ENCODE measurements at places on chromosomes 6 and 20.

GRCh38 chr6:27720607-27721580, 191.3 kb downstream of the OR2B2 start:
- DNase-seq: peak; percentile 3

DNA sequence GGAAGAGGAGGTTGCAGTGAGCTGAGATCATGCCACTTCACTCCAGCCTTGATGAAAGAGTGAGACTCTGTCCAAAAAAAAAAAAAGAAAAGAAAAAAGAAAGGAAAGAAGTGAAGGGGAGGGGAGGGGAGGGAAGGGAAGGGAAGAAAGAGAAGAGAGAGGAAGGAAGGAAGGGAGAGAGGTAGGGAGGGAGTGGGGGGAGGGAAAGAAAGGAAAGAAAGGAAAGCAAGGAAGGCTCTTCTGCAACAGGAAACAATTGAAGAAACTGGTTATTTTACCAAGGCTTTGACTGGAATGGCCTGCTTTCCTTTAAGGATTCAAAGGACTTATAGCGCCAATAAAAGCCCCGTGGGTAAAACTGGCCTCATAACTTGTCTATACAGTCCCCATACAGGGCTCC, 64.6 kb downstream of the ABHD12 start:
- no peak for DNase-seq

DNA sequence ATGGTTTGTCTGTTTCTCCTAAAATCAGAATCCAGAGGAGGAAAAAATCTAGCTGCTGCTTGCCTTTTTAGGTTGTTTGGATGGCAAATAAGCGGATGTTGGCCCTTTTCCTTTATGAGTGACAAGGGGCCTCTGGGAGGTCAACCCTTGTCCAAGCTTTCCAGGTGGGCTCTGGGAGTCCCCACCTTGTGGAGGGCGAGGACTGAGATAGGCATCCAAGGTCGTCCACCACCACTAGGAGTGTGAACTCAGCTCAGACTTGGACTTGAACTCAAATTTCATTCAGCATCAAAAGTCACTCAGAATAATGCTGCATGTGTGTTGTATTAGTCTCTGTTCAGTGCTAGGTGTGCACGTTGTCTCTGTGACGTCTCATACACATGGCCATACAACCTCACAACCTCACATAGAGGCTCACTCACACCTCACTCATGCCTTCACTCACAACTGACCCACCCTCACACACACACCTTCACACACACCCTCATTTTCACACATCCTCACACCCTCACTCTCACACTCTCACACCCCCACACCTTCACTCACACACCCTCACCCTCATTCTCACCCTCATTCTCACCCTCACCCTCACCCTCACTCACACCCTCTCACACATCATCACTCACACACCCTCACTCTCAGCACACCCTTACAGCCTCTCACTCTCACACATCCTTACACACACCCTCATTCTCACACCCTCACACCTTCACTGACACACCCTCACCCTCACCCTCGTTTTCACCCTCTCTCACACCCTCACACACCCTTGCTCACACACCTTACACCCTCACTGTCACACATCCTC, 18.0 kb downstream of the DYNLT1 start:
- DNase-seq: no peak

- no peak for DNase-seq
These were observed 147.4 kb downstream of the HDGFL1 start for GRCh38 chr6:22716721-22717120.

GRCh38 chr6:157978021-157978783, 3.5 kb upstream of the SYNJ2 start:
- no peak for DNase-seq

DNA sequence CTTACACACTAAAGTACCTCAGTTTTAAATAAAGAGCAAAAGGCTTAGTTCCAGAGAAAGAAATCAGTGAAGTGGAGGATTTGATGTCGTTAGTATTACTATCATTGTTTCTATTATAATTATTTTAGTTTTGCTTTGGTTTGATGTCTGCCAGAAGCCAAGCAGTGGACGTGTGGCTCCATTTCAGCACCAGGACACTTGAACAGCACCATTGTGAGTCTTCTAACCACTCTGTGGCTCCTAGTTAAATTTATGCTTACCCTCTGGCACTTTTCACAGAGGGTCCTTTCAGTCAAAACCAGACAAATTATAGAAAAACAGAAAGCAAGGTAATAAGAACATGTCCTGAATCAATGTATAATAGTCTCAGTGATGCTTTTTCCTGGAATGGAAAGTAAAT, 3.4 kb downstream of the COL9A1 start:
- DNase-seq: no peak

DNA sequence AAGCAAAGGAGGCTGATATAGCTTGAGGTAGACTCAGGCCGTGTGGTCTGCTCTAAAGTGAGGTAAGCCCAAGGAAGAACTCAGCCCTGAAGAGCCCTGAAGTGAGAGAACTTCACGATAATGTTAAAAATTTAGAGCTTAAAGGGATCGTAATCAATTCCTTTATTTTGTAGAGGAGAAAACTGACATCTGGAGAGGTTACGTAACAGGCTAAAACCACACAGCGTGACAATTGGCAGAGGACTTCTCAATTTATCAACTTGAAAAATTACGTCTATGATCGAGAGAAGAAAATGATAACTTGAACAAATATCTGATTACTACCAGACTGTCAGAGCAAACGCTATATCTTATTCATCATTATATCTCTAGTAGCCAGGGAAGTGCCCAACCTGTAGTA, 121.8 kb upstream of the FOXO3 start:
- DNase-seq: no peak

DNA sequence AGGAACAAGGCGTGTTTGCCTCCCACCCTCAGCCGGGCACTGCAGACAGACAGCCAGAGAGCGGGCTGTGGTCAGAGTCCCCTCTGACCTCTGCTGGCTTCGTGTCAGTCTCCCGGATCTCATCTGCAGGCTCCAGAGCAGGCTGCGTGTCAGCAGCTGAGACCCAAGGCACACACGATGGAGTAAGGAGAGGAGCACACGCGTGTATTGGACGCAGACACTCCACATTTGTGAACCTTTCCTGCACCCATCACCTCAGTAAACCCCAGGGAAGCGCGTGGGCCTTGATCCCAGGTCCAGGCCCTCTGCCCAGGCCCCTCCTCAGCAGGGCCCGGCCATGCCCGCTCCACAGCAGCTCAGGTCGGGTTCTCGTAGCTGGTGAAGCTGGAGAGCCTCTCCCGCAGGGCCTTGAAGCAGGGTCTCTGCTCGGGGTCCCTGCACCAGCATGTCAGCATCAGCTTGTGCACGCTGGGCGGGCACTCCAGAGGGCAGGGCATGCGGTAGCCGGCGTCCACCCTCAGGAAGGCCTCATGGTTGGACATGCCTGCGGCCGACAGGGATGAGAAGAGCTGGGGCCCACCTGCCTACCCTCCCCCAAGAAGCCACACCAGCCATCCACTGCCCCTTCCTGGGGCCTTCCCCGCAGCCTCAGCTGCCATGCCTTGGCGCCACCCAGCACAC, 7.9 kb downstream of the PTK6 start:
- no peak for DNase-seq

DNA sequence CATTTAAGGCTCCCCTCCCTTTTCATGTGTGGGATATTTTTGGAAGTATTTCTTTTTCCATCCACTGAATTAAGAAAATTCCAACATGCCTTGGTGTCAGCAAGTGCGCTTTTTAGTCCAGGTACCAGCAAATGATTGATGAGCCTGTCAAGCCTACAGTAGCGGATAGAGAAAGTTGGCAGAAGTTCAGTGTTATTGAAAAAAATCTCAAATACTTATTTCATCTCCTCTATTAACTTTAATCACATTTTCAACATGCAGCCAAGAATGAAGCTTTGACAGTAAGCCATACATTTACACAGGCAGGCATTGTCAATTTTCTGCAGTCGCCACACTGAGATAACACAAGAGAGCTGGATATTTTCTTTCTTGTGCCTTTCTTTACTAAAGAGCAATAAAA, 50.4 kb downstream of the BLOC1S5 start:
- no peak for DNase-seq

GRCh38 chr20:4637081-4637797, 84.5 kb upstream of the PRND start:
- DNase-seq: no peak

- peak; percentile 31 for DNase-seq
These were observed 120.9 kb upstream of the IFNGR1 start for GRCh38 chr6:137339929-137340559.

DNA sequence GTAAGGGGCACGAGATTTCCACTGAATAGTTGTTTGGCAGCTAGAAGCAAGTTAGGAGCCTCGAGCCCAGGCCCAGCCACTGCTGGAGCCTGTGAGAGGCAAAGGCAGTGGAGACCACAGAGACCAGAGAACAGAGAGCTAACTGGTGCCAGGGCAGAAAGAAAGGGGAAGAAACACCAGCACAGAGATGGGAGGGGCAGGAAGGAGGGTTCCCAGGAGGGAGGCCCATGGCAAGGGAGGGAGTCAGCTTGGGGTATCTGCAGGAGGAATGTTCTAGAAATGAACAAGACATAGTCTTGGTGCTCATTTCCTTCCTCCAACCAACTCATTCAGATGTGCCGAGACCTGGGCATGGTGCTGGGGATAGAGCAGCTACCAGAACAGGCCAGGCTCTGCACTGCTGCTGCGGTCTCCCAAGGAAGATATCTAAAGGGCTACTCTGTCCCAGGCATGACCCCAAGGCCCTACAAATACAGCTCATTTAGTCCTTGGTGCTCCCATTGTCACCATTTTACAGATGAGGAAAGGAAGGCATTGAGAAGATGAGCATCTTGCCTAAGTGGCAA, 10.7 kb downstream of the ANGPT4 start:
- no peak for DNase-seq

GRCh38 chr6:158041370-158041769, 59.7 kb downstream of the SYNJ2 start:
- no peak for DNase-seq

DNA sequence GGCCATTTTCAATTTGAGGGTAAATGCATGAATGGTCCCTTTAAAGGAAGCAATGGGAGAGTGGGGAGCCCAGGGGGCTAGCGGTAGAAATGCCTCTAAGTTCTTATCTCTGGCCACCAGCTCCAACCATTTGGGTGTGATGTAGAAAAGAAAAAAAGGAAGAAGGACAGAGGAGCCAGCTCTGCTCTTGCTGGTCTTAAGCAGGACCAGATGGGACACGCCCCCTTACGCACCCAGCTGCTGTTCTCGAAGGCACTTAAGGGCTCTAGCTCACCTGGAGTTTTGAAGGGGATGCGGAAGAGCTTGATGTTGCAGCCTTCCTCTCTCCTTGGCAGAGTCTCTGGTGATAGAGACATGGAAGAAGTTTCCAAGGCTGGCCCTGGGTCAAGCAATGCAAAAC, 59.5 kb upstream of the RNF144B start:
- DNase-seq: no peak

DNA sequence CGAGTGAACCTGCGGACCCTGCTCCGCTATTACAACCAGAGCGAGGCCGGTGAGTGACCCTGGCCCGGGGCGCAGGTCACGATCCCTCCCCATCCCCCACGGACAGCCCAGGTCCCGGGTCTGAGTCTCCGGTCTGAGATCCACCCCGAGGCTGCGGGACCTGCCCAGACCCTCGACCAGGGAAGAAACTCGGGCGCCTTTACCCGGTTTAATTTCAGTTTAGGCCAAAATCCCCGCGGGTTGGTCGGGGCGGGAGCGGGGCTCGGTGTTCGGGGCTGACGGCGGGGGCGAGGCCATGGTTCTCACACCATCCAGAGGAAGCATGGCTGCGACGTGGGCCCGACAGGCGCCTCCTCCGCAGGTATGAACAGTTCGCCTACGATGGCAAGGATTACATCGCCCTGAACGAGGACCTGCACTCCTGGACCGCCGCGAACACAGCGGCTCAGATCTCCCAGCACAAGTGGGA, 46.9 kb upstream of the TRIM26 start:
- DNase-seq: no peak

DNA sequence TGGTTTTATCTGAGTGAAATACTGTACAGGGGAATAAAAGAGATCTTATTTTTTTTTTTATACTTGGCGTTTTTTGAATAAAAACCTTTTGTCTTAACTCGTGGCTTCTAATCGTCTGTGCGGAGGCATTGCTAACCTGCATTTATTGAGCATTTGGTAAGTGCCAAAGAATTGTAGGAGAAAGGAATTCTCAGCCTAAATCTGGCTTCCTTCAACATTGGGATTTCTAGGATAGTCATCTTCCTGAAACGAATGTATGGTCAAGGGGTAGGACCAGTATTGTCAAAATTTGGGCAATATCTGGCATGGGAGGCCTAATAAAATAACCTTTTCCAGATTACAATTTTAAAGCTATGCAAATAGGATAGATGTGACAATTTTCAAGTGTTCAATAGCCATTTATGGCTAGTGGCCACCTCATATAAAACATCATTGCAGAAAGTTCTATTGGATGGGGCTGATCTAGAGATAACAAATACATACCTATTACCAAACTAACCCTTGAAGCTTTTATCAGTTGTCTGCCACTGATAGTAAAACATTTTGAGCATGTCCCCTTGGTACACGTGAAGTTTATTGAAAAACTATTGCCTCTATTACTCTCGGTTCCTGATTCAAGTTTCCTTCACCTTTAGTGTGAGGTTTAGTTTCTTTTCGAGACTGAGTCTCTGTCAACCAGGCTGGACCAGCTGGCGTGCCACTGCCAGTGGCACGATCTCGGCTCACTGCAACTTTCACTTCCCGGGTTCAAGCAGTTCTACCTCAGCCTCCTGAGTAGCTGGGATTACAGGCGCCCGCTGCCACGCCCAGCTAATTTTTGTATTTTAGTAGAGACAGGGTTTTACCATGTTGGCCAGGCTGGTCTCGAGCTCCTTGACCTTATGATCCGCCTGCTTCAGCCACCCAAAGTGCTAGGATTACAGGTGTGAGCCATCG, 5.6 kb downstream of the PIM1 start:
- DNase-seq: no peak

DNA sequence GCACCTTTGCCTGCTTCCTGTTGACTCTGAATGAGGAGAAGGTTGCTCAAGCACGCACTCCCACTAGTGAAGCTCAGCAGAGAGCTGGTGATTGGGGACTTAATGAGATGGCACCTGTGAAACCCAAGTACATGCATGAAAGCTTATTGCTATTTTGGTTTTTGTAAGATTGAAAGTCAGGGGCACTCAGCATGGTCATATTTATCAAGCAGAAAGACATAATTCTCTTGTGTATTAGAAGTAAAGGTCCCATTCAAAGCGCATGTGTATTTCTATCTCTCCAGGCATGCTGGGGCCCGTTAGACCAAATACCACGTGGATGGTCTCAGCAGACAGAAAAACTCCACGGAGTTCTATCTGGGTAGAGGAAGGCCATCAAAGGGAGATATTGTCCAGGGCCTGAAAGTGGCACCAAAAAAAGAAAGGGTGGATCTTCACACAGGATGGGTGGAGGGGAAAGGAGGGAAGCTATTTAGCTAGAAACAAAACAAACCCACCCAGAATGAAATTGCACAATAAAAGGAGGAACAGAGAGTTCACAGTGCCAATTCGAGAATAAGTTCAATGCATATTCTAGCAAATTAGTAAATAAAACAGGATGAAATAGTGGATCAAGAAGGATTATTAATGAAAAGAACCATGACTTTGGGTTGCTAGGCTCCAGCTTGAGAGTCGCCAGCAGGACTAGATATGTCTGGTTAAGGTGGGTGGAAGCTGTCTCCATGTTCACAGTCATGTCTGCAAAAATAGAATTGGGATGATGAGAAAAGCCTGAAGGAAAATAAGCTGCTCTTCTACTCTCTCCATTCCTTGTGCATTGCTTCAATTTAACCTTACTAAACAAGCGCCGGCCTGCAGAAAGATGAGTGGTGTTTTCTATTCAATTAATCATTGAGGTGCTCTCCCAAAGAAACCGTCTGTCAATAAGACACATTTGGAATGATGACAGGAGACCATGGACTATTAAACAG, 224.9 kb upstream of the DTNBP1 start:
- no peak for DNase-seq

- DNase-seq: no peak
These were observed 57.1 kb downstream of the ITCH start for GRCh38 chr20:34420146-34420545.
